Activated gamma-delta T cell treated with anti-CD3 and anti-CD28 coated beads, Interleukin-2, amount 50 U/mL, for 16 hours (primary cell): ENCODE measurements at places on chromosomes 1 and 21.

- DNase-seq: no peak
Observed at GRCh38 chr1:232047473-232047872, 420.9 kb downstream of the DISC1 start.

DNA sequence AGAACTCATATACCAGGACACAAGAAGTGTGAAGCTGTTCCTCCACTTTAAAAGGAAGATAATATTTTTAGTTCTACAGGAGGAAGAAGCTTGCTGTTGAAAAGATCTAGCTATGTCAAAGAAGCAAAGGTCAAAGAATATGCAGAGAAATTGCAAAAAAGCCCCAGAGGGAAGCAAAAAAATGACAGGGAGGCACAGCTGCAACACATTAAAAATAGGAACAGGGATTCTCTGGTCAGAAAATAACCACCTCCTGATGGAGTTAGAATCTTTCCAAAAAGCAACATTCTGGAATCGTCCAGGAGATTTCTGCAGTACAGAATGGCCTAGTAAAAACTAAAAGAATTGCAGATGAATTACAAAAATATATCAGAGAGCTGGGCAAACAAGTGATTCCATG is 238.9 kb upstream of the PRMT6 start:
- DNase-seq: no peak

GRCh38 chr1:79117376-79117775 is 110.8 kb upstream of the ADGRL4 start:
- no peak for DNase-seq

DNA sequence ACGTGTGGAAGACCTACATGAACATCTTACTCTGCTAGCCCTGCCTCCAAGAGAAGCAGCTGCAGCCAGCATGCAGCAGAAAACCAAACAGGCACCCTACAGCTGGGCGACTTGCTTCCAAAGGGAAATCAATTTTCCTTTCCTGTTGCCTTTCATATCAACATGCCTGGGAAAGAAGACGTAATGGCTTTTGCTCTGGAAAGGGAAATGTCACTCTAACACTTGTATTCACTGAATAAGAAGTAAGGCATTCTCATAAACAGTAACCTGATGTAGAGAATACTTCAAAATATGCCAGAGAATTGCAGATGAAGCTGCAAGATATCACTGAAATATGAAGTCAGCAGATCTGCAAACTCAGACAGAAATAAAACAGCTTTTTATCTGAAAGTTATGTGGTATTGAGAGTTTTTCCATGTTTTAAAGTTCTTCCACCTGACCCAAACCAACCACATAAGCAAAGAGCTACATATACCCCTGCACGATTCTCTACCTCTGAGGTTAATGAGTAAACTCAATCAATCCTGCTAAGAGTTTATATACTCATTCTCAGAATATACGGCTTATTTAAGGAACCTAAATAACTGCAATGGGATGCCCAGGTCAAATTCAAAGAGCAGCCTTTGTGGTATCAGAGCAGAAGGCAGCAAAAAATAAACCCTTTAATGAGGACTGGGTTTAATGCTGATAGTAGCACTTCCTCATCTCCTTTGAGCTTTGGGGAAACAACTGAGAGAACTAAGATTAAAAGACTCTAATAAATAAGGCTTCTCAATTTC is 150.9 kb downstream of the RERE start:
- DNase-seq: no peak

DNA sequence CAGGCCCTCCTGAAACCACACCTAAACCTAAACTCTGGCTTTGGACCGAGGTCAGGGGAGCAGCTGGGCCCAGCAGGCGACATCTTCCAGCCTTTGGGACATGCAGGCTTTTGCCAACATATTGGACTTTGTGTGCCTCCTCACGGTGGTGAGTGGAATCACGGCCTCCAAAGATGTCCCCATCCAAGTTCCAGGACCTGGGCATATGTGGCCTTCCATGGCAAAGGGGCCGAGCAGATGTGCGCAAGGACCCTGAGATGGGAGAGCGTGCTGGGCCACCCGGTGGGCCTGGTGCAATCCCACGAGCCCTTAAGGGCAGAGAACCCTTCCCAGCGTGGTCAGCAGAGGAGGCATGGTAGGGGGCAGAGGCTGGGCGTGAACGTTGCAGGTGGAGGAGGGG is 160.8 kb upstream of the C1orf174 start:
- no peak for DNase-seq

DNA sequence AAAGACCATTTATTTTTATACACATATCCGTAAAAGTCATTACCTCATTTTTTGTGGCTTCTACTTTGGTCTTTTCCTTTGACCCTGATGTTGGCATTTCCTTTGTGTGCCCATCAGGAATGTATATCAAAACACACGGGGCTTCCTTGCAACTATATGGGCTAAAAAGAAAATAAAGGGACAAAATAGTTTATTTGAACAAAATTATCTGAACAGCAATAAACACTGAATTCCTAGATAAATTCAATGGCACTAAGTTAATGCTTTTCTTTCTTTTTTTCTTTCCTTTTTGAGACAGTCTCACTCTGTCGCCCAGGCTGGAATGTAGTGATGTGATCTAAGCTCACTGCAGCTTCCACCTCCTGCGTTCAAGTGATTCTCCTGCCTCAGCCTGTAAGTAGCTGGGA is 45.2 kb downstream of the EPRS1 start:
- DNase-seq: no peak

- no peak for DNase-seq
Observed at GRCh38 chr1:230919207-230919606, 50.9 kb upstream of the C1orf198 start.

- no peak for DNase-seq
Observed at GRCh38 chr1:55654750-55655149, 439.6 kb upstream of the USP24 start.

- no peak for DNase-seq
Observed at GRCh38 chr21:32828908-32829307, 57.4 kb upstream of the PAXBP1 start.

DNA sequence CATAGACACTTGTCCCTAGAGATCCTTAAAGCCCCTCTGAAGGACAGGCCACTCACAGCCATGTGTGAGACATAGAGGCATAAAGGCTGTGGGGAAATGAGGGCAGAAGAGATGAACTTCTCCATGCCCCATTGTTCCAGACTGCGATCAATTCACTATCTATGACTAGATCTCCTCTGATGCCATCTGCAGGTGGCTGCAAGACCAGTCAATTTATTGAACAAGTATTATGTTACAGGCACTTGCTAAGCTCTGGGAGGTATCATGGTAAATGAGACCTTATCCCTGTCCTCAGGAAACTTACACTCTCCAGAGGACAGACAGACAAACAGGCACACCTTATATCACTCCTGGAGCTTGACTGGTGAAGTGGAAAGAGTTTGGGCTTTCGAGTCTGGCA is 22.9 kb downstream of the UBIAD1 start:
- no peak for DNase-seq

DNA sequence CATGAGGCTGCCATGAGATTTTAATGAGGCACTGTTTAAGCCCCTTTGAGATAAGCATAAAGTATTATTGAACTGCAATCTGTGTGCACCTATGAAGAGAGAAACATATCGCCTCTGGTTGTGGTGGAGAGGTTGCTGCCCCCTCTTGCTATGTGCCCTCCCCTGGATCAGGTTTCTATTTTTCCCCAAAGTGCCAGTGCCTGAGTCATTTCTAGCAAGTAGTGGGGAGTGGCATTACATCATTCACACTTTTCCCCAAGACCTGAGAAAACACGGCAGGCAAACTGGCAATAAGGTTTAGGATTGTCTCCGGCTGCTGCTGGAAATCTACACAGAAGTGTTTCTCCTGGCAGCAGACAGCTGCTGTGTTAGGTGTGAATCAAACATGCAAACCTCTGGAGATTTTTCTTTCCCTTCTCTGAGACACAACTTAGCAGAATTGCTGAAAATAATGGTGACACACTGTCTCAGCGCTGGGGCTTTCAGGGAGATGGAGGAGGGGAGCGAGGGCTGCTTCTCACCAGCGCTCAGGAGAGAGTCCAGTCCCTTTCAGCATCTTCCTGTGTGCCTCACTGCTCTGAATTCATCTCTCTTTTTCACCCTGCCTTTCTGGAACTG is 13.7 kb upstream of the RGS16 start:
- no peak for DNase-seq

GRCh38 chr1:41158966-41159365 is 83.1 kb downstream of the SCMH1 start:
- no peak for DNase-seq

- DNase-seq: no peak
Observed at GRCh38 chr1:177925006-177925405, 44.9 kb downstream of the SEC16B start.

DNA sequence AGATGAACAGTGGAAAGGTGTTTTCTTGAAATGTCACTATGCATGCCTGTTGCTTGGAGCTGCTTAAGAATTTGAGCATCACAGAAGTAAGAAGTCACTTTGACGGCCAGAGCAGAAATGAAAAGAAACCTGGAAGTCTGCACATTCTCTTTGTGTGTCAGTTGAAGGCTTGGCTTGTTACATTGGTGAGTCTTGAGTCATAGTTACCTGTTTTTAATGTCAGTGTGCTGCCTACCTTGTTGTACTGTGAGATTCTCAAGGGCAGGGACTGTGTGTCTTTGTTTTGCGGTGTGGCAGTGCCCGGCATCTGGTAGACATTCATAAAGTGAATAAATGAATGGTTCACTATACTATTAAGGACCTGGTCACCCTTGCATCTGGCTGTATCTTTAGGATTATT is 9.9 kb downstream of the OTUD3 start:
- no peak for DNase-seq

DNA sequence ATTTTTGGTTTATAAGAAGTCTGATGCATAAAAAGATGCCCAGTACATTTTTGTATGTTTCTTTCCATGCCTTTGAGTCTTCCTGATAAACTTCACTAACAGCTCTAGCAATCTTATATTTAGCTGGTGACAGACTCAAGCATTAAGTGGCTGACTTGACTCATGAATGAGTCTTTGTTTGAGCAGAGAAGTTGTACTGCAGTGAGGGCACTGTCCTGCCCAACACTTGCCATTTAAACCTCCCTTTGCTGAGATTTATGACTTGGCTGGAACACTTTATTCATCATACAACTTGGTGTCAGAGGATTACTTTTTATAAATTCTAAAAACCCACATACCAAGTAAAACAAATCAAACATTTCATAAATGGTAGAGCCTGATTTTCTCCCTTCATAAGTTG is 14.6 kb upstream of the CAMSAP2 start:
- DNase-seq: no peak

DNA sequence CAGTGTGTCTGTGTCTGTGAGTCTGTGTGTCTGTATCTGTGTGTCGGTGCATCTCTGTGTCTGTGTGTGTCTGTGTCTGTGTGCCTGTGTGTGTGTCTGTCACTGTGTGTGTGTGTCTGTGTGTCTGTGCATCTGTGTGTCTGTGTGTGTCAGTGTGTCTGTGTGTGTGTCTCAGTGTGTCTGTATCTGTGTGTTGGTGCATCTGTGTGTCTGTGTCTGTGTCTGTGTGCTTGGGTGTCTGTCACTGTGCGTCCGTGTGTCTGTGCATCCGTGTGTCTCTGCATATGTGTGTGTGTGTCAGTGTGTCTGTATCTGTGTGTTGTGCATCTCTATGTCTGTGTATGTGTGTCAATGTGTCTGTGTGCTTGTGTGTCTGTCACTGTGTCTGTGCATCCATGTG is 44.7 kb upstream of the POFUT2 start:
- no peak for DNase-seq
